ENCODE measurements at places on chromosomes 13 and 19.

DNA sequence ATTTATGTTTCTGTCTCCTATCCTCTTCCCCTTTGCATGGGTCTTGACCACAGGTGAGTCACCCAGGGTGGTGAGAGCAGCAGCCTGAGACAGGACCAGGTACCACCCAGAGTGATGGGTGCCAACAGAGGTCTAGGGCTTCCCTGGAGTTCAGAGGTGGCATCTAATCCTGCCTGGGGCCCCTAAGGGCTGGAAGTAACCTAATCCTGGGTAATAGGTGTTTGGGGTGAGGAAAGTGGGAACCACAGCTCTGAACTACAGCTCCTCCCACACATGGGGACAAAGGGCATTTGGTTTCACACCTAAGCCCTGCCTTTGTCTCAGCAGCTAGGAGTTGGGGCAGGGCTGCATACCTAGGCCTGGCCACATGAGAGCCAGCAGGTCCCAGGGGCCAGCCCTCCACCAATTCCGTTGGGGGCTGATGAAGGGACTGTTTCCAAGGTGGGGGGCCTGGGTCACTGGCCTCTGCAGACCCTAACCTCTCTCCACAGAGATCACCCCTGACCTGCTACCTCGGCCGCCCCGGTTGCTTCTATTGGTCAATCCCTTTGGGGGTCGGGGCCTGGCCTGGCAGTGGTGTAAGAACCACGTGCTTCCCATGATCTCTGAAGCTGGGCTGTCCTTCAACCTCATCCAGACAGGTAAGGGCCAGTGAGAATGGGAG is 8.0 kb downstream of the SPHK2 start:
- H3K27ac ChIP-seq: peak overlapping the region; percentile 15
- no peak for DNase-seq
- no peak overlapping the region for H3K4me3 ChIP-seq
- H3K4me1 ChIP-seq: peaks cover 9% of the 10 kb centered on the region

DNA sequence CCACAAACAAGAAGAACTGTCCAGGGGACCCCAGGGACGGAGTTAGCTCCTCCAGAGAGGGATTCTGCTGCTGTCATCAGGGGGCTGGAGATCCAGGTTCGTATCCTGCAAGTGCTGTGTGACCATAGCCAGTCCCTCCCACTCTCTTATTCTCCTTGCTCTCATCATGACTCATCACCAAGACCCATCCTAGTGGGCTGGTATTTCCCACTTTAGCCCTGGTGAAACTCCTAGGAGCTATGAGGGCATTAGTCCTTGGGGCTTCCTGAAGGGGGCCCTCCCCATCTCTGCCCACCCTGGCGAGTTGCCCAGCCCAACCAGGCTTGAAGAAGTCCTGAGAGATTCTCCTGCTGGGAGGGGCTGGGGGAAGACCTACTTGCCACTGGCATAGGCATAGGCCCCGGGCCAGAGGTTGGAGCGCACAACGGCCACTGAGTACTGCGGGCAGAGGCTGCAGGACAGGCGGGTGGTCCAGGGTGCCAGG is 7.5 kb upstream of the DMWD start:
- H3K36me3 ChIP-seq: no peaks in the 10 kb centered on the region
- H3K27ac ChIP-seq: no peak overlapping the region
- H3K4me3 ChIP-seq: no peak overlapping the region
- no peaks in the 10 kb centered on the region for H3K27me3 ChIP-seq
- no peak for DNase-seq

DNA sequence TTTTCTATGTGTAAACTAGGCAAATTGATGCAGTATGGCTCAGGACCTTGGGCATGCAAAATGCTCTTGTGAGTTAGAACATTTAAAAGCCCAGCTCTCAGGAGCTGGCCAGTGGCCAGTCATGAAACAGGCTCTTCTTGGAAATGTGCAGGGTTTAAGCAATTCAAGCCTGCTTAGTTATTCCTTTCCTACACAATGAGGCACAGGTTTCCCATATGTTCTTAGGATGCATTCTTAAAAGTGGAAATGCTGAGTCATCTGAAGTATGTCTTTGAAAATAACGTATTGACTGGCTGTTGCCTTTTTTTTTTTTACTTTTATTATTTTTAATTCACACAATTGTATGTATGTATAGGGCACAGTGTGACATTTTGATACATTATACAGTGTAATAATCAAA is 300.7 kb downstream of the SLC7A1 start:
- H3K27ac ChIP-seq: no peak overlapping the region
- no peaks in the 10 kb centered on the region for H3K27me3 ChIP-seq
- H3K36me3 ChIP-seq: no peaks in the 10 kb centered on the region
- no peaks in the 10 kb centered on the region for H3K4me1 ChIP-seq
- DNase-seq: no peak

DNA sequence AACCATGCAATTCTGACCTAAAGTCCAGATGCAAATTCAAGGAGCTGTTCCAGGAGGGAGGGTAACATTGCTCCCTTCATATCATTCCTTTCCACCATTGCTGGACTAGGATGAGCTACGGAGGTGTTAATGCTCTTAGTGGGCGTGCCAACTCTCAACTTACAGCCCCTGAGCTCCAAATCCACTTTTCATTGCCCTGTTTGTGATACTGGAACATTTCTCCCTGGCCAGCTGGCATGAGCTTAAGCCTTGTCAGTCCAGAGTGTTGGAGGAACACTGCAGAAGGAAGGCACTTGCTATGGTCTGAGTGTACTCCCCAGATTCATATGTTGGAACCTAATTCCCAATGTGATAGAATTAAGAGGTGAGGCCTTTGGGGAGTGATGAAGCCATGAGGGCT is 70.4 kb upstream of the FARP1 start:
- H3K36me3 ChIP-seq: no peaks in the 10 kb centered on the region
- no peaks in the 10 kb centered on the region for H3K27me3 ChIP-seq
- no peak overlapping the region for H3K27ac ChIP-seq
- no peak overlapping the region for H3K4me3 ChIP-seq
- no peaks in the 10 kb centered on the region for H3K4me1 ChIP-seq

- H3K4me3 ChIP-seq: no peak overlapping the region
- H3K27me3 ChIP-seq: peaks cover 5% of the 10 kb centered on the region
- H3K36me3 ChIP-seq: no peaks in the 10 kb centered on the region
Observed at GRCh38 chr13:58906329-58907007, 1257.3 kb downstream of the DIAPH3 start.

GRCh38 chr19:3154957-3155736 is 19.3 kb downstream of the GNA15 start:
- peak overlapping the region; percentile 93 for H3K27ac ChIP-seq
- peaks cover 71% of the 10 kb centered on the region for H3K36me3 ChIP-seq
- peaks cover 9% of the 10 kb centered on the region for H3K4me1 ChIP-seq
- peak; percentile 97 for DNase-seq
- H3K4me3 ChIP-seq: no peak overlapping the region

- H3K27ac ChIP-seq: peak overlapping the region; percentile 91
- H3K36me3 ChIP-seq: peaks cover 30% of the 10 kb centered on the region
- peaks cover 33% of the 10 kb centered on the region for H3K4me1 ChIP-seq
- no peak overlapping the region for H3K4me3 ChIP-seq
- no peaks in the 10 kb centered on the region for H3K27me3 ChIP-seq
- DNase-seq: no peak
Observed at GRCh38 chr19:41321600-41322270, 11.8 kb downstream of the CCDC97 start.

DNA sequence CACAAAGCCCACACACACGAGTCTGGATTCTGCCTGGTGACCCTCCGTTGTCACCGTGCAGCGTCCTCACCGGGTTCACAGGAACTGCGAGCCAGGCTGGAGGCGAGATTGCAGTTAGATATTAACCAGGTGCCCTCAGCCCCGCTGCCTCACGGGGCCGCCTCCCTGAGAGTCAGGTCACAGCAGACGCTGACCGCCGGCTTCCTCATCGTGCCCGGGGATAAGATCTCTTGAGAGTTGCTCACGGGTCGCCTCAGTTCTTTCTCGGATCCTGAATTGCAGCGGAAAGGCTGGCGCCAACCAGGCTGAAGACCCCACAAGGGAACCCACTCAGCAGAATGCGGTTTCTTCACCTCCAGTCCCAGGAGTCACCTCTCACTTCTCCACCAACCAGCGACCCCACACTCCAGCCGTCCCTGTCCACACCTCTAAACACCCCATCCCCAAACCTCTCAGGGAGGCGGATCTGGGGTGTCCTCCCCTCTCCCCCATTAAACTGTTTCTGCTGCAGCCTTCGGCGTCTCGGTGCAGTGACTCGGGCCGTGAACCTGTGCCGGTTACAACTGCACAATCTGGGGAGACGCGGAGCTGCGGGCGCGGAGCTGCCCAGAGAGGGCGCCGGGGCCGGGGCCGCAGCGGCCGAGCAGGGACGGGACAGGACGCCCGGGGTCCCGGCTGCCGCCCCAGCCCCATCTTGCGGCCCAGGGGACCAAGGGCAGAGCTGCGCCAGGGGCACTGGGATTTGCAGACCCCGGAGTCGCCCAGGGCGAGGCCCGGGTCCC is 591 bp downstream of the ZNF823 start:
- peaks cover 6% of the 10 kb centered on the region for H3K36me3 ChIP-seq
- peak; percentile 70 for DNase-seq
- H3K4me1 ChIP-seq: peaks cover 20% of the 10 kb centered on the region

DNA sequence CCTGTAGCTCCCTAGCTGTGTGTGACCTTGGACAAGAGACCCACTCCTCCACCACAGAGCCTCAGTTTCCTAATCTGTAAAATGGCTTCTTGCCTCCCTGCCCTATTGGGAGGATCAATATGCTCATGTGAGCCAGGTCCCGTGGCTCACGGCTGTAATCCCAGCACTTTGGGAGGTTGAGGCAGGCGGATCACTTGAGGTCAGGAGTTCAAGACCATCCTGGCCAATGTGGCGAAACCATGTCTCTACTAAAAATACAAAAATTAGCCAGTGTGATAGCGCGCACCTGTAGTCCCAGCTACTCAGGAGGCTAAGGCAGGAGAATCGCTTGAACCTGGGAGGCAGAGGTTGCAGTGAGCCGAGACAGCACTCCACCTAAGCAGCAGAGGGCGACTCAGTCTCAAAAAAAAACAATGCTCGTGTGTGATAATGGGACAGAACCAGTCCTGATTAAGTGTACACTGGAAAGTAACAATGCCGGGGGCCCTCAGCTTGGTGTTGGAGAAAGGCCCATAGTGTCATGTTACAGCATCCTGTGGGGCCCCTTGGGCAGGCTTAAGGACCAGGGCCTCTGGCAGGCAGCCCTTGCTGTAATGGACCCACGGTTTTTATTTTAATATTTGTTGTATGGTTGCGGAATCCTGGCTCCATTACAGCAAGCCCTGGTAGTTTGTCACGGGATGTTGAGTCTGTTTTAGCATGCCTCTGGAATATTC is 6.8 kb downstream of the RPS11 start:
- H3K4me3 ChIP-seq: no peak overlapping the region
- no peak overlapping the region for H3K27ac ChIP-seq
- no peak for DNase-seq
- H3K36me3 ChIP-seq: peaks cover 23% of the 10 kb centered on the region
- no peaks in the 10 kb centered on the region for H3K27me3 ChIP-seq

DNA sequence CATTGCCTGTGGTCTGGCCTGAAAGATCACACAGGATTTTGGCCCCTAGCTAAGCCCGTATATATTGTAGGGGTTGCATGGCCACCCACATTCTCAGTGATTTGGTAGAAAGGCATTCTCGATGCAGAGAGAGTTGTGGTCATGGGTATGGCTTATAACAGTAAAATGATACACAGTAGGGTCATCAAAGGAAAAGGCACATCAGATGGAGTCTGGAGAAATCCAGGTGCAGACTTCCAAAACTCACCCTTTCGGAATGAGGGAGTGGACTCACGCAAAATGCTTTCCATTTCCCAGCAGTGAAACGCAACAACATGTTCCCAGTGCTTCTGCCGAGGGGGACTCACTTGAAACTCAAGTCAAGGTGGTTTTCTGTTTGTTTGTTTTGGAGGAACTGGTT is 802.5 kb upstream of the SLITRK1 start:
- H3K36me3 ChIP-seq: no peaks in the 10 kb centered on the region
- no peaks in the 10 kb centered on the region for H3K27me3 ChIP-seq

DNA sequence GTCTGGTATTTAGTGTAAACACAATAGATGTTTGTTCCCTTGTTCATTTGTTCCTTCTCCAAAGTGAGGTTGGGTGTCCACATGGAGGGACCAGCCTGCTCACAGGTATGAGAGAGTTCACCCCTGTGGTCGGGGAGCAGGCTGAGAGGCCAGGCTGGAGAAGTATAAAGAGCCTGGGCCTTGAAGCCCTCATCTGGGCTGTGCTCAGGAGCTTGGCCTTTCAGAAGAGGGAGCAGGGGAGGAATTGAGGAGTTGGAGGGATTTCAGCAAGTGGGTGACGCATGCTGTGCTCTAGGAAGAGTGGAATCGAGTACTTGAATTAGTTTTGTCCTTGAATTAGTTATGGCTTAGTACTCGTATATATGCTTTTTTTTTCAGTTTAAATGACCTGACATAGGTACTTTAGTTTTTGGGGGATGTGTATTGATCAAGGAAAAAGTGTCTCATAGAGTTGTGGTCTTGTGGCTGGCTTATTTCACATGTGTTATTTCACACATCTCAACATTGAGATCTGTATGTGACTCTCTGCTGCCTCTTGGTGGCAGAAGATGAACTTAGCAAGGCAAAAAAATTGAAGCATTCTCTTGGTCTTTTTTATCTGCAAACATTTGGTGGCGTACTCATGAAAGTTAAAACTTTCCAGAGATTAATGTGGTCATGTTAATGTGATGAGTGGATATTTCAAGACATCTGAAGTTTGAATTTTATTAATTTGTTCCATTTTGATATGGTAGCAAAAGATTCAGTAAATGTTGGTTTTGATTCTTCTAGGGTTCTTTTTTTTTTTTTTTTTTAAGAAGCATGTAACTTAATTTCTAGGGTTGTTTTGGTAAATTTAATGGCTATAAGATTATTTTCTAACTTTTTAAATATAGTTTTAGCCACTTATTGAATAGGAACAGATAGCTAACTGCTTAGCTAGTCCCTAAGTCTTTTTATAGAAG is 54.3 kb downstream of the SLAIN1 start:
- no peak overlapping the region for H3K27ac ChIP-seq
- H3K27me3 ChIP-seq: peaks cover 5% of the 10 kb centered on the region
- H3K4me1 ChIP-seq: no peaks in the 10 kb centered on the region
- H3K4me3 ChIP-seq: no peak overlapping the region

- H3K4me3 ChIP-seq: no peak overlapping the region
- no peak overlapping the region for H3K27ac ChIP-seq
- no peaks in the 10 kb centered on the region for H3K27me3 ChIP-seq
- H3K4me1 ChIP-seq: no peaks in the 10 kb centered on the region
Observed at GRCh38 chr13:47076500-47076899, 179.6 kb upstream of the HTR2A start.

GRCh38 chr19:17394891-17395415 is 957 bp upstream of the CCDC194 start:
- H3K27ac ChIP-seq: no peak overlapping the region
- no peak for DNase-seq
- H3K4me1 ChIP-seq: no peaks in the 10 kb centered on the region
- H3K36me3 ChIP-seq: no peaks in the 10 kb centered on the region
- no peaks in the 10 kb centered on the region for H3K27me3 ChIP-seq

- H3K27me3 ChIP-seq: peaks cover 6% of the 10 kb centered on the region
- H3K36me3 ChIP-seq: no peaks in the 10 kb centered on the region
- no peak for DNase-seq
- H3K27ac ChIP-seq: no peak overlapping the region
Observed at GRCh38 chr13:52983836-52984235, 44.8 kb upstream of the OLFM4 start.

Data from RWPE2 (cell line).